Bronchus fibroblast of lung (primary cell): ENCODE measurements at places on chromosomes 2 and 18. TPM values are rescaled to one million over a fixed set of nuclear protein-coding genes. Genes with fewer than 3 reads are reported as not detected.

The MSH6 gene
- total RNA-seq, result 34.9 and 51.6 TPM in 2 replicates

The ZSWIM2 gene
- under 0.01 TPM in 1 of 2 replicates, not detected in the other for total RNA-seq

The HAAO gene
- total RNA-seq, result 3.9 and 4.2 TPM in 2 replicates

The LYPD1 gene
- 0.34 and 1.2 TPM in 2 replicates for total RNA-seq

The IL36RN gene
- total RNA-seq, result not detected in 2 replicates

The CPO gene
- total RNA-seq, result not detected in 2 replicates
